ENCODE measurements at places on chromosomes 6 and 20.

DNA sequence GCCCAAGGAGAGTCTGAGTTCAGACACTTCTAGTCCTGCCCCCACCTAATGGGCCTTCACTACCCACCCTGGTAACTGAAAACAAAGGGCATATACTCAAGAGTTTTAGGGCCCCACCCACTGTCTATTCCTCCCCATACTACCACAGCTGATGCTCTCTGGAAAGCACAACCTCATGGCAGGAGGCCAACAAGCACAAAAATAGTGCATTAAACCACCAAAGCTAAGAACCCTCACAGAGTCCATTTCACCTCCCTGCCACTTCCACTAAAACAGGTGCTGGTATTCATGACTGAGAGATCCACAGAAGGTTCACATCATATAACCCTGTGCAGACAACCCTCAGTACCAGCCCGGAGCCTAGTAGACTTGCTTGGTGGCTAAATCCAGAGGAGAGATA is 132.1 kb upstream of the ADGRB3 start:
- DNase-seq = no peak

DNA sequence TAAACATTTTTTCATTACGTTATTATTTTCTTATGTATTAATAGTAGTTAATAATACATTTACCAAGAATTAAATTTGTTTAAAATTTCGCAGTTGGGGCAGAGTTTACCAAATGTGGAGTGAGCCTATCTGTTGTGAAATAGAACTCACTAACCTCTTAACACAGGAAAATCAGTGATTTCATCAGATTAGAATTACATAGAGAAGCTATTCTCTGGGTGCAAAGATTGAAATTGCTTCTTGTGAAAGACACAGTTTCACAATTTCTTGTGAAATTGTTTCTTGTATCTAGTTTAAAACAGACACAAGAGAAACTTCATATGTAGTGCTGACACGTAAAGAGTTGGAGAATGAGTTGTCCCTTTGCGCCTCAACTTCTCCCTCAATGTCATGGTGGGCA is 69.4 kb upstream of the PRL start:
- no peak for DNase-seq

DNA sequence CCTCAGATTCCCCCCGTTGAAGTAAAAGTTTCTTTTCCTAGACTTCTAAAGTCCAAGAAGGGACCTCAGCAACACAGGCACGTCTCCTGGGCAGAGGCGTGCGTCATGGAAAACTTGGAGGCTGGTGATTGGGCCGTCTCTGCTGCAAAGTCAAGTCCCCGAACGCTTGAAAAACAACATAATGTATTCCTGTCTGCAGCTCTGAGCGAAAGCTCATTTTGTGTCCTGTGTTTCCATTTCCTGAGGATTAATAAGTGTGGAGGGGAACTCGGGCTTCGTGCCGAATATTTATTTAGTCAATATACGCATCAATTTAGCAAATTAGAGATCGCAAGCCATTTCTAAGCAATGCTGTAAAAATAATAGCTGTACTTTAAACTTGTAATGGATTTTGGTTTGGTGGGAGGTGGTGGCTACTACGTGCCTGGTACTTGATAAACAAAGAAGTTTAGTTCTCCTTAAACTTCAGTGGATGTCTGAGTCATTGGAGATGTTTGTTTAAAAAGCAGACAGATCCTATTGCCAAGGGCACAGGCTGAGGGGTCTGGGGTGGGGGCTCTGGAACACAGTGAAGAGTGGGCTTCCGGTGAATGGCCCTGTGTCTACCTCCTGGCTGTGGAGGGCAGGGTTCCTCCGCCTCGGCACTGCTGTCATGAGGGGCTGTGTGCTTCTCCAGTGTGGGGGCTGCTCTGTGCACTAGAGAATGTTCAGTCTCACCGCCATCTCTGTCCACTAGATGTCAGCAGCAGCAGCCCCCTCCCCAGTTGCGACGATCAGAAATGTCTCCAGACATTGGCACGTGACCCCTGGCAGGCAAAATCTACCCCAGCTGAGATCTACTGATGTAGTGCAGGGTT is 21.8 kb downstream of the PCK1 start:
- DNase-seq = no peak

GRCh38 chr6:105500693-105501092 is 97.8 kb upstream of the PREP start:
- DNase-seq = no peak

DNA sequence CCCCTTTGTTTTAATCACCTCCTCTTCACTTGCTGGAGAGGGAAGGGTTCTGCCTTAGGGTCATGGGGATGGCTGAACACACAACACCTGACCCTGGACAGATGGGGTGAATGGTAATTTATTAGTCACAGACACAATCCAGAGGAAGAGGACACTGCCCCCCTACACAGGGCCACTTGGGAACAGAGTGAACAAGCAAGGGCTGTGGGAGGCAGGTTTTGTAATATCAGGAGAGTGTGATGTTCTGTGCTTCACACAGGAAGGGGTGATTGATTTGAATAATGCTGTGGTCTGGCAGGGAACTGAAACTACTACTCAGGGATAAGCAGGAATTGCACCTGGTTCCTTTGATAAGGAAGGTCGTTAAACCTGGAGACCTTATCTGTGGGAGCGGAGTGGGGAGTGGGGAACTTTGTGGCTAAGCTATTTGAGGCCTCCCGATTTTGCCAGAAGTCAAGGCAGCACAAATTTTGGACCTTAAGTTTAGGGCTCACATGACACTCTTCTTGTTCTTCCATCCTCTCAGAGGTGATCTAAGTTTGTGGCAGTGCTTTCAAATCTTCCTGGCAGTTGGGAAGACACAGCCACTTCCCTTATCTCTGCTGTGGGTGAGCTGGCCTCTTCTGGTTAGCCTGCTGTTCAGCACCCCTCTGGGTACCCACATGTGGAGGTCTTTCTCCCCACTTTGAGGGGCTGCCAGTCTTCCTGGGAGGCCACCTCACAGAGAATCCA is 77.8 kb downstream of the CD164 start:
- DNase-seq = no peak

GRCh38 chr6:56536536-56536935 is 106.2 kb downstream of the DST start:
- no peak for DNase-seq

DNA sequence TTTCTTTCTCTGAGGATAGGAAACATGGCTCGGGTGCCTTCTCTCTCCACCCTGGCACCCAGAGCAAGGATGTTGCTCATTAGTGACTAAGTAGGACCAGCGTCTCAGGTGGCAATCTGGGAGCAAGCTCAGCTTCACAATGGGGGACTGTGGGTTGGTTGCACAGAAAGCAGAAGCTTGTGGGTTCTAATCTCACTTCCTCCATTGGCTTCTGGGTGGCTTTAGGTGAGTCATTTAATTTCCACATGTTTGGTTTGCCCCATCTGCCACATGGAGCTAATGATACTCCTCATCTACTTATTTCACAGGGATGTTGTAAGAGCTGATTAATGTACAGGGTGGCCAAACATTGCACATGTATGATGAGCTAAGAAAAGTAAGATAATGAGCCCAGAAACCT is 54.8 kb upstream of the AKIRIN2 start:
- no peak for DNase-seq

GRCh38 chr6:55286824-55287223 is 40.4 kb upstream of the GFRAL start:
- no peak for DNase-seq

- no peak for DNase-seq
Observed at GRCh38 chr6:53567701-53568100, 22.8 kb upstream of the GCLC start.

- DNase-seq = no peak
Observed at GRCh38 chr20:10790013-10790412, 116.2 kb upstream of the JAG1 start.

- DNase-seq = no peak
Observed at GRCh38 chr6:111857674-111858337, 15.4 kb downstream of the FYN start.

- DNase-seq = no peak
Observed at GRCh38 chr6:127385668-127386430, 42.4 kb upstream of the ECHDC1 start.

- DNase-seq = no peak
Observed at GRCh38 chr6:70520575-70520974, 46.2 kb upstream of the SDHAF4 start.

DNA sequence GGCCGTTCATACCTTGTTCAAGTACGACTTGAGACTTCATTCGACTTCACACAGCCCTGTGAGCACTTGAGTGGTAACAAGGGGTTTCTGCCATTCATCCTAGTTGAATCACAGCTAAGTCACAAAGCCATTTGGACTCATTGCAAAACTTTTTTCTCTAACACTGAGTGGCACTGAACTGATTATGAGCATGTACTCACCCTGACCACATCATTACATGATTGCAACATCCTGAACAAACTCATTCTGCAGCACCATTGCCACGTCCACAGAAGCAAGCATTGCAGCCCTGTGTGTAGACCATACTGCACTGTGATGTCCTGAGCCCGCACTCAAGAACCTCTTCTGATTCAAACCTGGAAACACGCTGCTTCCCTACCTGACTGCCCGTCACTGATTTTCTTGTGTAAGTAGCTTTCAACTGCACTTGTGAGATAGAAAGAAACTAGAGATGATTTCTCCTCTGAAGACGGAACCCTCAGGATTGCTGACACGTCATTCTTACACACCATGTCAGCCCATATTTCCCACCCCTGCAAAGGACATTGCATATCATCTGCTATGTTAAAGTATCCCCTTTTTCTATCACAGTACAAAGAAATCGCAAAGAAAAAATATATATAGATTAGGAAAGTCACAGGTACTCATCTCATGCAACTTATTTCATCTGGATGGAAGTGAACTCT is 81.6 kb downstream of the C6orf118 start:
- no peak for DNase-seq

DNA sequence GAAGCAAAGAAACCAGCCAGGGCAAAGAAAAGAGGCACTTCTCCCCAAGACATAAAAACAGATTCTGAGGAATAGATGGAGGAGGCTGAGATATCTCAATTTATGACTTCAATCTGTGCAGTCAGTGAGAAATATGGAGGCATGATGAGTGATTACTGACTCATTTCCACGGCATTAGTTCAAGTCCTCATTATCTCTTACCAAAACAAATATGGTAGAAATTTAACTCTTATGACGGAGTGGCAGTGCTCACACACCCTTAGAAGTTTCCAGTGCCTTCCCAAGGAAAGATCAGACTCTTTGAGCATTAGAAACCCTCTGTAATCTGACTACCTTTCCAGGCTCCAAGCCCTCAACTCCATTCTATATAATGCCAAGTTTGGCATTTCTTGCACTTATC is 364.1 kb downstream of the ARHGAP18 start:
- no peak for DNase-seq

DNA sequence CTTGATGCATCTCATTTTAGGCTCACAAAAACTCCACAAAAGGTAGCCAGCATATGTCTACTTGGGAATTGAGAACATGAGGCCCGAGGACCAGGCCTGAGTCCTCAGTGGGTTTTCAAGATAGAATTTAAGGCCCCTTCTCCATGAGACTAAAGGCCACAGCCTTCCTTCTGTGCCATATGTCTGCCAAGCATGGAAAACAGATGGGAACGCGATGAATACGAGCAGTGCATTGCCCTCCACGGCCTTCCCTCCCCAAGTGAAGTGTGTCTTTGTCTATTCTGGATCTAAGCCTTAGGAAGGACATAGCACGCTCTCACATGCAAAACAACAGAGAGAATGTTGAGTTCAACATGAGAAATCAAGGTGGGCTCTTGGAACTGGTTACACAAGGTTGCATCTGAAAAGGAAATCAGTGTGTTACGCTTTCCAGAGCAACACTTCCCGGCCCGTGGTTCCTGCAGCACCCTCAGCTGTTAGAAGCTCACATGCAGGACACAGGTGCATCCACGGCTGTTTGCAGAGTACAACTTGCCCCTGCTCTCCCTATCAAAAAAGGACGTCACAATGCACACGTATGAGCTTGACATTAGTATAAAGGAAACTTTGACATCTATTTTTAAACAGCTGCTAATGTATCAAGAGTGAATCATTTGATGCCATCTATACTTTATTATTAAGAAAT is 229.9 kb downstream of the NRN1 start:
- DNase-seq = no peak

- no peak for DNase-seq
Observed at GRCh38 chr6:40922281-40922680, 116.7 kb downstream of the UNC5CL start.

DNA sequence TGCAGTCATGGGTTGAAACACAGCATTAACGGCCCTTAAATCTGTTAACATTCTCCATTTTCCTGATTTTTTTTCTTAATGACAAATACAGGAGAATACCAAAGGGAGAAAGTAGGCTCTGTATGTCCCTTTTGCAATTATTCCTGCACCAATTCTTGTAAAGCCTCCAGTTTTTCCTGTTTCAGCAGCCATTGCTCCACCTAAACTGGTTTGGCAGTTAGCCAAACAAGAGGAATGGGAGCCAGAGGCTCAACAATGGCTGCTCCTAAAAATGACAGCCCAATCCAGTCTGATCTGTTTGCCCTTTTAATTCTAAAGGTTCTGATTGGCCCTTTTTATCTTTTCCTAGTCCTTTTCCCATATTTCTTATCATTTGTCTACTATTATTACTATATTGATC is 284.2 kb upstream of the SGK1 start:
- DNase-seq = no peak

GRCh38 chr6:37547564-37548061 is 47.9 kb upstream of the CCDC167 start:
- DNase-seq = peak; percentile 68
